IPS-NIHi11 (cell line): ENCODE measurements at places on chromosomes 12 and 14.

DNA sequence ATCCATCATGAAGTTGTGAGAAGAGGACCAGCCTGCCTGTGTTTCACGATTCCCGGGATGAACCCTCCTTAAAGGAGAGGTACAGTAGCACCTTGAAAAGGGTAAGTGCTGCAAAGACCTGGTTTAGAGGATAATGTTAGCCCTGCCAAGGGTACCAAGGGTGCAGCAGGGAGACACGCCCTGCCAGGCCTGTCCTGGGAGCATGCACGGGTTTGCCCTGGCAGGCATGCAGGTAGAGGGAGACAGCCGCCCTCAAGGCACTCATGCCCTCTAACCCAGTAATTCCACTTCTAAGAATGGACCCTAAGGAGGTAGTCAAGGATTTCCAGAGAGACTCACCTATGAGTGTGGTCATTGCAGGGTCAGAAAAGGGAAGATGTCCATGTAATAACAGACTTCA is 65.0 kb downstream of the DIO3 start:
- DNase-seq: no peak

- DNase-seq: no peak
These were observed 173.7 kb downstream of the SYT10 start for GRCh38 chr12:33265900-33266299.

DNA sequence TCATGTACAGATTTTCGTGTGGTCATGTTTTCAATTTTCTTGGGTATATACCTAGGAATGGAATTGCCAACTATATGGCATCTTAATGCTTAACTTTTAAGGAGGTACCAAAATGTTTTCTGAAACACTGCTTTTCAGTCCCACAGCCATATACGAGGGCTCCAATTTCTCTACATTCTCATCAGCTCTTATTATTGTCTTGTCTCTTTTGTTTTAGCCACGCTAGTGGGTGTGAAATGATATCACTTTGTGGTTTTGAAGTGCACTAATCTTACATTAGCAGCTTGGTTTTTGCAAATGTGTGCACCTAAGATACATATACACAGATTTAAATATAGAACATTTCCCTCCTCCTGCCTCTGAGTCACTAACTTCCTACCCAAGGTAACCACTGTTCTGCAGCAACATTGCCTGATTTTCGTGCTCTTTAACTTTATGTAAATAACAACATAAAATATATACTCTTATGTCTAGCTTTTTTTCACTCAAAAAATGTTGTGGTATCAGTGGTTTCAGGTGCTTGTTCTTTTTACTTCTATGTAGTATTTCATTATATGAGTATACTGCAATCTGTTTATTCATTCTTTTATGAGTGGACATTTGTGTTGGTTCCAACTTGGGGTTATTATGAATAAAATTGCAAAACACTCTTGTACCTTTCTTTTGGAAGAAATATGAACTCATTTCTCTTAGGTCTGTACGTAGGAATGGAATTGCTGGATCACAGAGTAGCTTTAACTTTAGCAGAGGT is 73.1 kb downstream of the ZFP36L1 start:
- no peak for DNase-seq

GRCh38 chr12:112843287-112843686 is 51.7 kb downstream of the RPH3A start:
- DNase-seq: no peak

- DNase-seq: no peak
These were observed 7.8 kb upstream of the OTUB2 start for GRCh38 chr14:94018308-94018707.

DNA sequence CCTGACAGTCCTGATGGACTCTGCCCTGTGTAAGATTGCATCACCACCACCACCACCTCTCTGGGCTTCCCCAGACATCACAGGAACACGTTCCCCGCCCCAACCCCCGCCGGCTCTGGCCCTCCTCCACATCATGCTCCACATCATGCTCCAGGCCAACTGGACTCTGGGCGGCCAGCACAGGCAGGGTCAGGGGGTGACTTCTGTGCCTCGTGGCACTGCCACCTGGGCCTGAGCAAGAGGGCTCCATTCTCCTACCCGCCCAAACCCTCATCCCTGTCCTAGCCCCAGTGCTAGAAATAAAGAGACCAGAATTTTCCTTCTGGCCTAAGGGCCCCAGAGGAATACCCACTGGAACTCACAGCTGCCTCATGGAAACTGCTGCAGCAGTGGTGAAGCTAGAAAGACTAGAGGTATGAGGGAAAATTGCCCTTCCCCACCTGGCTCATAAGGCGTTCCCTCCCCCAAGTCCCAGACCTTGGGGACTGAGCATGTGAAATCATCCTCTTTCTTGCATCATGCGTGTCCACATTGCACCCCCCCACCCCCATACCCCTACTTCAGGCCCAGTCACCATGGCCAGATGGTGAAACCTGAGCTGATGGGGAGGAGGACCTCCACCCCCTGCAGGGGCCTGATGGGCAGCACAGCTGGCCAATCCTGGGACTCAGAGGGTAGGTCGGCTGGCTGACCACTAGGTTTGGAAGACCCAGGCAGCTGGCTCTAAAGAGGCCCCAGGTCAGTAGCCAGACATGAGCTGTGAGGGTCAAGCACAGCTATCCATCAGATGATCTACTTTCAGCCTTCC is at the start of gene INHBE:
INHBE (plus strand) TSS at position 742 of the 808 bp plus-strand sequence. CDS start 230 bp downstream, outside the sequence.
- DNase-seq: peak; percentile 80
